ENCODE measurements at places on chromosomes 3 and 15.

DNA sequence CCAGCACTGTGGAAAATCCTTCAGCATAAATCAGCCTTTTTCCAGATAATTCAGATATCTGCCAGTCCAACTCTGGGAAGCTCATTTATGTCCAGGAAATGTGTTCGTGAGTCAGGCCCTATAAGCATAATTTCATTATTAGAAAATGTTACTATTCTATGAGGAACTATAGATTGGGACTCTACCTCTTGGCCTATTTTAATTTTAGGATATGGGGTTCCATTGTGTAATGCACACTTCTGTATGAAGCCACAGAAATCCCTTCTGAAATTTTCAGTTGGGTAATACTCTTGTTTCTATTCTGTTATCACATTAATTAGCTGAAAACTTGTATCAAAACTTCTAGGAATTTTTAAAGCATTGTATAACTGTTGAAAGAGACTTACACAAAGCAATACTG lies 43.9 kb upstream of the IL12A start:
- DNase-seq, result no peak

- DNase-seq, result no peak
These were observed 442.6 kb upstream of the THRB start for GRCh38 chr3:24937228-24937627.

DNA sequence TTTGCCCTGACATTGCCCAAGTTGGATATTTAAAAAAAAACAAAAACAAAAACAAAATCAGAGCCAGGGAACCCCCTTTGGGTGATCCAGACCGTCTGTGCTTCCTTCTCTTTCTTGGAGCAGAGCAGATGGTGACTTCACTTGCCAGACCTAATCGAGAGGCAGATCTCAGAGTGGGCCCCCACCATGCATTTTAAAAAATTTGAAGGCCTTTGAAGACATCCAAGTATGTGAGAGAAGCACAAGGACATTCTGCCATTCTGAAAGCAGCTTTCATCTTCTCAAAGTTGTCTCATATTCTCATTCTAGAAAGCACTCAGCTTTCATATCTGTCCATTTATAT lies 93.3 kb downstream of the SV2B start:
- no peak for DNase-seq

DNA sequence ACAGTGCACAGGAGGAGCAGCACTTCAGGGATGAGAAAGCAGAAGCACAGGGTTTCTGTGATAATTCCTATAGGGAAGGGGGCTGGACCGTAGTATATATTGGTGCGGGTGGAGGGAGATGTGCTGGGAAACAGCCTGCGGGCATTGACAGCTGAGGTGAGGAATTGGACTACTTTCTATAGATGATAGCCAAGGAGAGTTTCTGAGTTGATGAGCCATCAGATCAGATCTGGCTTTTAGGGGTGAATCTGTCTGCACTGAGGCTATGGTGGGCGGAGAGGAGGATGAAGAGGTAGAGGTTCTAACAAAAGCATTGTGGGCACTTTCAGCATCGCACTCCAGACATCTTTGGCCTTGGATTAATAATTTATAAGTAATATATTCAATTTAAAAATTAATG lies 33.1 kb downstream of the SELENOT start:
- no peak for DNase-seq

- DNase-seq, result no peak
These were observed 21.5 kb downstream of the NR2F2 start for GRCh38 chr15:96351761-96352603.

- no peak for DNase-seq
These were observed 730 bp upstream of the ZNF710 start for GRCh38 chr15:90000186-90001001.

DNA sequence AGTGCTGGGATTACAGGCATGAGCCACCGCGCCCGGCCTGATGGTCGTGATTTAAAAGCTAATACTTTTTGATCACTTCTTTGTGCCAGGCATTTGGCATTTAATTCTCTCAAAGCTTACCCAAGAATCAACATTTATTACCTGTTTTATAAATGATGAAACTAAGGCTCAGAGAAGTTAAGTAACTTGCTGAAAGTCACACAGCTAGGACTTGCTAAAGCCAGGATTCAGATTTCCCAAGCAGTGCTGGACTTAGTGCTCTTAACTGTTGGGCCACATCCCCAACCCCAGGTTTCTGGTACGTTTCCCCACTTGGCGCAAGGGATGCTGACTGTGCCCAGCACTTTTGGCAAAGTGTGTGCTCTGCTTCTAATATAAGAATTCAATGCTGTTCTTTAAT lies 10.5 kb downstream of the GRK7 start:
- no peak for DNase-seq

- DNase-seq, result no peak
These were observed 81.4 kb downstream of the MBNL1 start for GRCh38 chr3:152350139-152350538.

DNA sequence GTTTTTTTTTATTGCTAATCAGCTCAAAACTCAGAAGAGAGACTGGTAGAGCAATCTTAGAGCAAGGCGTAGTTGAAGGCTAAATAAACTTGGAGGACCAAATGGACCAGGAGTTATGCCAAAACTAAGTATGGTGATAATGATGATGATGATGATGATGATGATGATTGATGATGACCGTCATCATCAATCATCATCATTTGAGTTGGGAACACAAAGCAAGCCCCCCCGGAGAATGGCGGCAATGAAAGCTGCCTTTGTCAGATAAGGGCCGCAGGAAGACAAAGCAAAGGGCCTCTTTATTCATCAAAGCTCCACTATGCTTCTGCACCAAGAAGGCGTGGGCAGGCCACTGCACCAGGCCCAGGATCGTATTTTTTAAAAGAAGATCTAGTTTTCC lies 82.1 kb upstream of the RAD18 start:
- DNase-seq, result no peak

GRCh38 chr15:64430000-64430735 lies 30.2 kb upstream of the ZNF609 start:
- DNase-seq, result peak; percentile 84

- DNase-seq, result no peak
These were observed 1.0 kb downstream of the USP8 start for GRCh38 chr15:50425219-50425618.

All from T-helper 1 cell (primary cell).